ENCODE measurements at places on chromosomes 3 and 15.

DNA sequence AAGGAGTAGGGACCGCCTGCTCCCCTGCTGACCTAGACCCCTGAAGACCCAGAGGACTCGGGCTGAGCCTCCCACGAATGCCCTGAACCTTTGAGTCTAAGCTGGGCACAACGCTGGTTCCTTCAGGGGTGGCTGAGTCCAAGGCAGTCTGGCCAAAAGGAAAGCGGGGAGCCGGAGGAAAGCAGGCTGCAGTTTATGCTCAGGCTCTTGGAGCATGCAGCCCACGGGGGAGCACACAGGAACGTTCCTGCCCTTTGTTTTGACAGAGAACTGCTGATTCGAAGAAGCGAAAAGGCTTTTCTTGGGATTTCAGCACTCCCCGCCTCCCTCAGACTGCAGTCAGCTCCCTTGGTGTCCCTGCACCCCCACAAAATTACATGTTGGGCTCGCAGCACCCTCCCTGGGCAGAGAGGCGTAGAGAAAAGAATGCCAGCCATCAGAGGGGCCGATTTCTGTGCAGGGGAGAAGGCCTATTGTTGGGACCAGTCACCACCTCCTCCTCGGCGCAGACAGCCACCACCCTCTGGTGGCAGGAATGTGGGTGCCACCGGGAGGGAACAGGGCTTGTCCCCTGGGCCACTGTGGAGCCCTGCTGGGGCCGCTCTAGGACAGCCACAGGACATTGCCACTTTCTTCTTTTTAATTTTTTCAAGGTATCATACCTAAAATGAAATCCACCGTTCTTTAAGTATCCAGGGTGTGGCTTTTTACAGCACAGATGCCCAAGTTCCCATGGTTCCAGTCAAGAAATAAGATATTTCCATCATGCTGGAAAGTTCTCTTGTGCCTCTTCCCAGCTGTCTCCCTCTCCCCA is 72.2 kb downstream of the SMAD6 start:
- peak; percentile 68 for DNase-seq

DNA sequence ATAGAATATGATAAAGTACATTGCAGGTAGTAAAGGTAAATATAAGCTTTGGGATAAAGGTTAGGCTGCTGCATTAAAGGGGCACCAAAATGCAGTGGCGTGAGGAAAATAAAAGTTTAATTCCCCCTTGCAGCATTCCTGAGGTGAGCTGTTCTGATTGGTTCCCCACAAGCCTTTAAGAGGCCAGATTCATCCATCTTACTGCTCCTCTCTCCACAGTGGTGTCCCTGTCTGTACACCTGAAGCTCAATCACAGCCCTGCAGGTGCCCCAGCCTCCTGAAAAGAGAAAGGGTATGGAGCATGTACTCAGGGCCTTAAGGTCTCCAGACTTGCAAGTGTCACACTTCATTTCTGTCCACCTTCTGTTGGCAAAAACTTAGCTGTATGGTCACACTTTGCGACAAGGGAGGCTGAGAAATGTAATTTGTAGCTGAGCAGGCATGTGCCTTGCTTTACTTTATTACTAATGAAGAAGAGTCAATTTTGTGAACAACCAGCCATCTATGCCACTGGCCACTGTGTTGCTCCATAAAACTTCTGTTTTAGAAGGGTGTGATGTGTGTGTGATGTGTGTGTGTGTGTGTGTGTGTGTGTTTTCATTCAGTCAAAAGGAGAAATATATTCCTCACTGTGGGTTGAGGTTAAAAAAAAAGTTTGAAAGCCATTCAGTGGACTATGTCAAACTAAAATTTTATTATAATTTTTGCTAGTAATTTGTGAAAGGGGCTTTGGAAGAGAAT is 12.8 kb downstream of the LACTB start:
- DNase-seq: peak; percentile 21

GRCh38 chr3:37032961-37033360 is 39.6 kb downstream of the MLH1 start:
- DNase-seq: no peak

DNA sequence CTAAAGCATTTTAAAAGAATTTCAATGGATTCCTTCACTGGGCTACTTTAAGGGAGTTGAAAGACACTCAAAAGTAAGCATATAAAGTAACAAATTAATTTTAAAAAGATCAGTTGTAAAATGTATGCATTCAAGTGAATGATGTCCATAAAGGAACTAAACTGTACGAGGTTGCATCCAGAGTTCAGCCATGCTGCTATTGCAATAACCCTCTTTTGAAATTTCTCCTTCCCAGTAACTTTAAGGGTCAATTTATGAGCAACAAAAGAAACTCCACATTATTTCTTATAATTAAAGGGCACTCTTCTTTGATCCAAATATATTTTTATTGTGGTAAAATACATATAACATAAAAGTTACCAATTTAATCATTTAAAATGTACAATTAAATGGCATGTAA is 22.9 kb downstream of the BTLA start:
- DNase-seq: no peak

DNA sequence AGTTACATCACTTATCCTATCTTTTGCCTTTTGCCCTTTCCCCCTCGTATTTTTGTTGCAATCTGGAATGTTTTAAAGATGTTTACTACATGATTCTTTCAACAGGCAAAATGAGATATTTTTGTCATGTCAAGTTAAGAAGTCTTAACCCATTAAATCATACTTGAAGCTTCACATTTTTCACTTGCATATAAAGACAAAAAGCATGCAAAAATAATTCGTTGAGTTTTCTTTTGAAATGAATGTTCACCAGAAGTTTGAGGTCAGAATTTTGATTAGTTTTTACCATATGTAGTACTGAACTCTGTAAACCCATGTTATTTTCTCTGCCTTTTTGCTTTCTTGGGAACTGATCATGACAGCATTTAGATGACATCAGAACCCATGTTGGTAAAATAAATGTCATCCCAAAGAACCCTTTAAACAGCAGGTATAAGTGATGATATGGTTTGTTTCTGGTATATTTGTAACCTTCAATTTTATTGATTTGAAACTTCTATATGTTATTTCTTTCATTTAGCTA is 188.5 kb downstream of the GHSR start:
- DNase-seq: no peak

- peak; percentile 37 for DNase-seq
These were observed 214.6 kb downstream of the SLCO3A1 start for GRCh38 chr15:92068121-92068520.

DNA sequence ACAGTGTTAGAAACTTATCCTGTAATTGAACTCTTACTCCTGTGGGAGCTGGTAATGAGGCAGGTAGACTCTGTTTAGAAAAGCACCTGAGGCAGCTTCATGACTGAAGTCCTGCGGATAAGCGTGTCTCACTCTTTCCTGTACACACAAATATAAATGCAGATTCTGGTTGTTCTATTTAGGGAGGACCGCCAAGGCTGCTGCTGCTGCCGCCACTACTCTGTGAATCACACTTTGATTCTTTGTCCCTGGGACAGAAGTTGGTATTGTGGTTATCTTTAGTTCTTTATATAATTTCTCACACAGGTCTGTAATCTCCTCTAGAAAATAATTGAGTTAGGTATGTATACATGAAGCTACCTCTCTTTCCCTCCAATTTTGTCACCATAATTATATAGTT is 3.6 kb downstream of the LSAMP start:
- no peak for DNase-seq

DNA sequence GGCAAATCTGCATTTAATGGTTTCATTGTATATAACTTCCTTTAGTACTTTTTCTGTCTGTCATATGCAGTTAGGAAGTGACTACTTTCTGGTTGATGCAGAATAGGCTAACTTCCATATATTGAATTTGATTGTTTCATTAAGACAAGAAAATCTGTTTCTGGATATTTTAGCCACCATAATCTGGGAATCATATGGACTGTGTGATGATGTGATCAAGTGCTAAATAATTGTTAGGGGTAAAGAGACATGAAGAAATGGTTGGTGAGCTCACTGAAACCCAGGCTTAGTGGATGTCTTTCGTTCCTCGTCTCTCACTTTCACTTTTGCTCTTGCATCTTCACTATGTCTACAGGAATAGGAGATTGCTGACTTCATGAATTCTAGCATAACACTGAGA is 3.5 kb upstream of the MNS1 start:
- DNase-seq: no peak

GRCh38 chr15:26729581-26729980 is 43.3 kb downstream of the GABRB3 start:
- DNase-seq: no peak

DNA sequence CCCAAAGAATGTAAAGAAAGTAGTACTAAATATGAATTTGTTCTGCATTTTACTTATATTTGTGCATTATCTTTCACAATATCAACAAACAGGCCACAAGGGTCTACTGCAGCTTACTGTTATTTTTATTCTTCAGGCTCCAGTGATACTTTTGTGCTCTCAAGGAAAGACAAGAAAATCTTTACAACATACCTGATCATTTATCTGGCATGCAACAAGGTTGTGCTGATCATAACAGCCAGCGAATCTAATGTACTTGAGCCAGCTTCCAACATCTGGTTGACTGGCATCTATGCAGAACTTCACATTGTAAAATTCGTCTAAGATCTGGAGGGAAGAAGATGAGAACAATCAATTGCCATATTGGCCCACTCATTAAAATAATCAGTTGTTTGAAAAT is 520.0 kb downstream of the MECOM start:
- DNase-seq: no peak
